ENCODE measurements at places on chromosomes 13 and 19.

DNA sequence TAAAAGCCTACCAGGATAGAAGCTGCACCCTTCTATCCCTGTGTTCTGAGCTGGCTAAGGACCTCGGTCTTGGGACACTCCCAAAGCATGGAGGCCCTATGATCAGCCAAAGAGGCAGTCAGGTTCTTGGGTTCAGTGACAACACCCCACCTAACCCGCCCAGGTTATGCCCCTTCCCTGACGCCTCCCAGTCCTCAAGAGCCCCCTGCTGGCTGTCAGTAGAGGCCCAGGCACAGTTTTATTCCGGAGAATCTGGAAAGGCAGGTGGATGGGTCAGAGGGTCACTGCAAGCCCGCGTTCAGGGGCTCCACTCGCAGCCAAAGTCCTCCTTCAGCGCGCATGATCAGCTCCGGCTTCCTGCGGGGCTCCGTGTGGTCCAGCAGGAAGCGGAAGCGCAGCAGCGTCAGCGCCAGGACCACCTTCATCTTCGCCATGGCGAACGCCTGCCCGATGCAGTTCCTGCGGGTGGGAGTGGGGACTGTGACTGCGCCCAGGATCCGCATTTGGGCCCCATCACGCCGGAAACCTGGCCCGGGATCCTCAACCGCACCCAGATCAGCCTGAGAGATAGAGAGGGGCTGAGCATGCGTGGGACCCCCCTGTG, 22.3 kb downstream of the OR10H3 start:
- DNase-seq, result no peak

- no peak for DNase-seq
Observed at GRCh38 chr19:29467824-29468401, 57.9 kb upstream of the VSTM2B start.

DNA sequence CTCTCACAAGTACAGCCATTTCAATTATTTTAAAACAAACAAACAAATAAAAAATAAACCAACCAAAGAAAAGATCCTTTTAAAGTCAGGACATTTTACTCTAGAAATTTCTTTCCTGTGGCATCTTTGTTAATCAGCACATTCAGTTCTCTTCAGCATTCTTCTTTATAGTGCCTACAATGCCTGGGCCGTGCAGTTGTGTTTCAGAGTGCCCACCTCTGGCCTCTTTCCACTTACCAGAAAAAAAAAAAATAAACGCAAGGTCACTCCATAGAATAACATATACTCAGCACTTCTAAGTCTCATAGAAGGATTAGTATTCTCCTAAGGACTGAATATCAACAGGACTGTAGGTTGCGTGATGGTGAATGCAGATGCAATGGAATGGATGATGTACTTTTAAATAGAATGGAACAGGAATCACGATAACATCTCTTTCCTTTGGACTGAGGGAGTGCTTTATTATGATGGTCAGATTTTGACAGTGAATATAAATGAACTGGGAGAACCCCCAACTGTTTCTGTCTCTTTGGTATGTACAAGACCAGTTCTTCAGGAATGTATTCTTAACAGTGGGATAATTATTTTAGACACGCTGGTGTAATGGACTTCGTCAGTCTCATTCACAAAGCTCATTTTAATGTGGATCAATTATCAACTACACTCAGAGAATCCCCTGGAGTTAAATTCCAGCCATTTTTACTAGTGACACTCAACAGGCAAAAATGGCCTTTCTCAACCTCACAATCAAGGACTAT, 125.0 kb upstream of the NBEA start:
- no peak for DNase-seq

DNA sequence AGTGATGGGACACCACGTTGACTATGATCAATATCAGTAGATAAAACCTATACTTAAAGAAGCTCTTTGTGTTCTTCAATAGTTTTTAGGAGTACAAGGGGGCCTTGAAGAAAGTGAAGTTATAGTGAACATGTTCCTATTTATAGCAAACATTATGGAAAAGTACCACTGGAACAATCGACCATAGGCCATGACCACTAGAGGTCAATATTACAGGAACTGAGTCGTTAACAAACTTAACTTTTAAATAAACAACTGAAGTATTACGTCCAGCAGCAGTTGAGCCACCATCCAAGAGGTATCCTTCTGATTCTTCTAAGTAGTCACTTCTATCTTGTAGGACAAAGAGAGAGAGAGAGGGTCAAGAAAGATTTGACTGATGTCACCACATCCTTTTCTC, 391.0 kb upstream of the SLITRK5 start:
- DNase-seq, result no peak

- no peak for DNase-seq
Observed at GRCh38 chr13:46387064-46387851, at the start of gene RUBCNL. TSS of gene RUBCNL (minus strand) at chr13:46387252. CDS start at chr13:46372475, 14,777 bp downstream.

GRCh38 chr13:97226788-97227627, 4.9 kb downstream of the MBNL2 start:
- no peak for DNase-seq

- DNase-seq, result no peak
Observed at GRCh38 chr19:56866538-56866937, 26.0 kb upstream of the PEG3 start.

DNA sequence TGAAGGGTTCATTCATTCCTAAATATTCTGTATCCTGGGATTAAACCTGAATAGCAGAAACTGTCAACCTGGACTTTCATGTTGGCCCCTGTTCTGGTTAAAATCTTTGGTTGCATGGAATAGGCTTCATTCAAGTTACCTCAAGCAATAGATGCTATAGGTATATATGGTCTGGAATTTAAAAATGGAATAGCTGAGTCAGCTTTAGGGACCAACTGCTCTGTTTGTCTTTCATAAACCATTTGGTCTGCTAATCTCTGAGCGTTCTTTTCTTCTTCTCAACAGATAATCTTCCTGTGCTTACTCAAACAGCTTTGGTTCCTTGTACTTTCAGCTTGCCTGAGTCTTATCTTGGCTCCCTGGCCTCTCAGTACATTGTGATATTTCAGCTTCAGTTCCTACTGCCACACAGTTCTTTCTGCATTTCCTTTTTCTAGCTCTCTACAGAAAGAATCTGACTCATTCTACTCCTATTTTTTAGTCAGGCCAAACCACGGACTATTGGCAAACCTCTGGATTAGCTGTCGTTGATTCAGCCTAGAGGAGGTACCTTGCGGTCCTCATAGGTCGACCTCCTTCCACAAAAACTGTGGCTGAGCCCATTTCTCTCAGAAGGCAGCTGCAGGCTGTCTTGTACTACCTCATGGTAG, 35.9 kb upstream of the MAB21L1 start:
- peak; percentile 52 for DNase-seq

GRCh38 chr19:31074199-31075125, 274.8 kb downstream of the TSHZ3 start:
- DNase-seq, result no peak

GRCh38 chr13:33025220-33025744, 9.1 kb downstream of the KL start:
- no peak for DNase-seq

DNA sequence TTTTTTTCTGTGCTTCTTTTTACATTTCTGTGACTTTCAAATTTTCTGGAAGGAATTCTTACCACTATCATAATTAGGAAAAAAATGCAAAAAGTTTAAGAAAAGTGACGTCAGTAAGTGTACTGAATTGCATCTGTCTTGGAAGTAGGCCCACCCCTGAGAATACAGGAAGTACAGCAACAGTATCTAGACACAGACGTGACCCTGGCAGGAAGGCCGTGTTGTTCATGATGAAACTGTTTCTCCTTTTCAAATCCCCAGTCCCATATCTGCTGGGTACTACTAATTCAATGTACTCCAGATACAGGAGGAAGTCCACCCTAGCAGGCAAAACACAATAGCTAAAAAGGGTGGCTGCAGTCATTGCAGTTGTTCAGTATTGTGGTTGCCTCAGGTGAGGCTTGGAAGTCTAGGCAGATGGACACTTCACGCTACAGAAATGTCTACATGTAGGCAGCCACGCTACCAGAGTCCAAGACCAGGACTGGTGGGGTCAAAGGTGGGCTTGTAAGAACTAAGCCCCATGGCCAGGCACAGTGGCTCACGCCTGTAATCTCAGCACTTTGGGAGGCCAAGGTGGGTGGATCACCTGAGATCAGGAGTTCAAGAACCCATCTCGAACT, 49.6 kb upstream of the MED4 start:
- DNase-seq, result no peak

DNA sequence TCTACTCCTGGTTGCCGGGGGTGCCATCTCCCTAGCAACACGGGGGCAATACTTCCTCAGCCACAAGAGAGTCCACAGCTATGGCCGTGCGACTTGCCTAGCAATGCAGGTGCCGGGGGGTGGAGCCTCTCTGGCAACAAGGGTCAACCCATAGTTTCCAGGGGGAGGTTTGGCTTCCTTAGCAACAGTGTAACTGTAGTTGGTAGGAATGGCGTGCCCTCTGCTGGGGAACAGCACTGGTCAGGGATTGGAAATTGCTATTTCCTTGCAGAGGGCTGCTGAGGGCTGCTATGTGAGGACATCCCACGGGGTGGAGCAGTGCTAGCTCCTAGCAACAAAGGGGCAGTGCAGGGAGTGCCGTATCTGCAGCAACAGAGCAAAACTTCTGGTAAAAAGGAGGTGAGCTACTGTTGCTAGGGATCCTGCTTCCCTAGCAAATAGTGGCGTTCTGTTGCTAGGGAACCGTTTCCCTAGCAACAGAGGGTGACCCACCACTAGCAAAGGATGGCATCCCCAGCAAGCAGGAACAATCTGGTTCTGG, 7.0 kb upstream of the TMC4 start:
- DNase-seq, result no peak

DNA sequence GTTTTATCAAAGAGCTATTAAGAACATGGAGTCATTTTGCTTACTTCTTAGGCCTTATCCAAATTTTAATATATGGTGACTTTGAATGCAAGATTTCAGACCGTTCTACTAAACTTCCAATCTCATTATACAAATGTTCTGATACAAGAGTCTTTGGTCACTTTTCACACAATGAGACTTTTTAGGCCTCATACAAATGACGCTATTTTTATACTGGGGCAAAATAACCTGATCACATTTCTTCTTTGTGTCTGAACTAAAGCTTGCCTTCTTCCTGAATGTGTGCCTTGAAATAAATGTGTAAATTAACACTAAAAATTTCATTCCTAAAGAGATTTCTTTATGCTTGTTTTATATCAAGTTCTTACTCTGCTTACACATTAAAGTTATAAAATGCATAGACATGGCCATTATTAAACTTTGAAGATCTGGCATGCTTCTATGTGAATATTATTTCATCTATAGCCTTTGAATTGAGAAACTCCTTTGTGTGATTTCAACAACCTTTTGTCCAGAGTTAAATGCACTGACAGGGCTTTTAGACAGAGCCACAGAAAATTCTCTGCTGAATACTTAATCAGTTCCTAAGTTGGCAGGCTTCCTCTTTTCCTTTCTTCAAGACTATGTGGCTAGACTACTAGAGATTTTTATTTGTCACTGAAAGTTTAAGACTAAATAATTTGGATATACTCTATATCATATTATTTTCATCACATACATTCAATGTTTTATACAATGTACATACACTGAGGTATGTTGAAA, 86.1 kb downstream of the EDNRB start:
- no peak for DNase-seq

DNA sequence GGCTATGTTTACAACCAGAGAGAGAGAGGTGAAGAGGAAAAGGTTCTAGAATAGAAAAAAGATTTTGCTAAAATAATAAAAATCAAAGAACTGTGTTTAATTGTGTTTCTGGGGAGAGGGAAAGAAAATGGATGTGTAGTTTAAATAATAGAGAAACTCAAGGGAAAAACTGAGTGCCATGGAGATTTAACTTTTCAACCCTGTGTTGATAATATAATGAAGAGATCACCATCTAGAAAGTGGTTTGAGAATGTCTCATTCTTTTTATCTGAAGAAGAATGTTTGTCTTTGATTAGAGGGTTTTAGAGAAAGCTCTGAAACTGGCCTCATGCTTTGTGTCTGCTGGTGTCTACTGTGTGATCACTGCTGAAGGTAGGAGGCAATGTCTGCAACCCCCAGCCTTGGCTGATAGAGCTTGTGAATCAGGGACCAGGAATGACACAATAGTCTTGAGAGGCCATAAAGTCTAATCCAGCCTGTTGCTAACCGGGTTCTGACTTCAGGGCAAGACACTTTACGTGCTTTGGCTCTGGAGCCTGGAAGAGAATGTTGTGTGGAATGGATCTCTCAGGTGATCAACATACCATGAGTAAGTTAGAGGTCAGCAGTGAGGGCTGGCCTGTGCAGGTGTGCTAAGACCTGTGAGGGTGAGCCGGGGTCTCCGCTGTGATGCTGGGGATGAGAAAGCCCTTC, 5.4 kb downstream of the COL4A2 start:
- peak; percentile 80 for DNase-seq

DNA sequence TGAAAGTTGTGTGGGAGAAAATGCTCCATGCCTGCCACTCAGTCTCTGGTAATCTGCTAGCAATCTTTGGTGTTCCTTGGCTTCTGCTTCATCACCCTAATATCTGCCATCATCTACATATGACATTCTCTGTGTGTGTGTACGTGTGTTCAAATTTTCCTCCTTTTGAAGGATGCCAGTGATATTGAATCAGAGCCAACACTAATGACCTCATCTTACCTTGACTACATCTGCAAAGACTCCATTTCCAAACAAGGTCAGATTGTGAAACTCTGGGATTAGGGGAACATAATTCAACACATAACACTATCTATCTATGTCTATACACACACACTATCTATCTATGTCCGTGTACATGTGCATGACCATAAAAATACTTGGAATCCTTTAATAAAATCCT, 81.4 kb upstream of the IRS2 start:
- DNase-seq, result no peak

DNA sequence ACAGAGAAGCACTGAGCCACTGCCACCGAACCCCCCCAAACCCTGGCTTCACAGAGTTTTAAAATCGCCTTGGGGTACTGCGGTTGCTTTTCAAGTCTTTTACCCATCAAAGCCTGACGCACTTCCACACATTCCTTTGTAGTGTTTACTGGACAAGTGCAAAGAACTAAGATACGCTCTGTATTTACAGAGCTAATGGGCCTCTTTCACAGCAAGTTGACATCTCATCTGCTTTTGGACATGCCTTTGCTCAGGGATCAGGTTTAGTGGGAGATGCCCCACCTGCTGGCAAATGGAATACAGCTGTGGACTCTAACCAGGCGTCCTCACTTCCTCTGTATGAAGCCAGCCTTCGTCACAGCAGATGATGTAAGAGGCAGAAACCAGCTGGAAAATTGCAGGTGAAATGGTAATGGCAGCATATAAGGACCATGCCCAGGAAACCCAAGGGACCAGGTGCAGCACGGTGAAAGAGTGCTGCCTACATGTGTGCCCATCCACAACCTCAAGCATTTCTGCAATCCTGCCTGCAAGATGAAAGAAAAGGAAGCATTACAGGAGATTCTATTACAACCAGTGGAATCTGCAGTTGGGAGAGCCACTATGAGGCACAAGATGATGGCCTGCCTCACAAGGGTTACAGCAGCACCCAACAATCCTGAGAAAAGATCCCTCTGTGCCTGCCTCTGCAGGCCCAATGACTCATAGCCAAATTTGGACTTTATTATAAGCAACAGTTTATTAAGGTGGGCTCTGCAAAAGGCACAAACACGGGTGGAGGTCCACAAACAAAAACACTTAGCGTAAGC, 34.7 kb downstream of the BRD4 start:
- DNase-seq, result no peak

All from AG04449 (cell line).